ENCODE measurements at places on chromosomes 7 and 10. TPM values are rescaled to one million over a fixed set of nuclear protein-coding genes. Genes with fewer than 3 reads are reported as not detected.

GRCh38 chr7:108146070-108146842 lies 16.1 kb upstream of the LAMB4 start:
- DNase-seq: peak; percentile 35

DNA sequence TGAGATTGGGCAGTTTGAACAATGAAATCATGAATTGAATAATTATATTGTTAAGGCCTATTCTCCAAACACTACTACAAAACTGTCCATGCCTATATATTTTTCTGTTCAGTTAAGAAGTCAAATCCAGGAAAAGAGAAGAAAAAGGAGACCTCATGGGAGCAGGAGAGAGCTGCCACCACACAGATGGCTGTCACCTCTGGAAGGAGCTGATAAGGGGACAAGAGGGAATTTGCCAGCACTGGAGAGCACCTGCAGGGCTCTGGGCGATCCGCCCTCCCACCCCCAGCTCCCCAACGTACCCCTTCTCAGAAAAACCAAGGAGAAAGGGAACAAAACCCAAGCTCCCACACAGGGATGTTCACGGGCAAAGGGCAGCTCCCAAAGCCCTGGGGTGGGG lies 227.8 kb downstream of the TNS3 start:
- no peak for DNase-seq

DNA sequence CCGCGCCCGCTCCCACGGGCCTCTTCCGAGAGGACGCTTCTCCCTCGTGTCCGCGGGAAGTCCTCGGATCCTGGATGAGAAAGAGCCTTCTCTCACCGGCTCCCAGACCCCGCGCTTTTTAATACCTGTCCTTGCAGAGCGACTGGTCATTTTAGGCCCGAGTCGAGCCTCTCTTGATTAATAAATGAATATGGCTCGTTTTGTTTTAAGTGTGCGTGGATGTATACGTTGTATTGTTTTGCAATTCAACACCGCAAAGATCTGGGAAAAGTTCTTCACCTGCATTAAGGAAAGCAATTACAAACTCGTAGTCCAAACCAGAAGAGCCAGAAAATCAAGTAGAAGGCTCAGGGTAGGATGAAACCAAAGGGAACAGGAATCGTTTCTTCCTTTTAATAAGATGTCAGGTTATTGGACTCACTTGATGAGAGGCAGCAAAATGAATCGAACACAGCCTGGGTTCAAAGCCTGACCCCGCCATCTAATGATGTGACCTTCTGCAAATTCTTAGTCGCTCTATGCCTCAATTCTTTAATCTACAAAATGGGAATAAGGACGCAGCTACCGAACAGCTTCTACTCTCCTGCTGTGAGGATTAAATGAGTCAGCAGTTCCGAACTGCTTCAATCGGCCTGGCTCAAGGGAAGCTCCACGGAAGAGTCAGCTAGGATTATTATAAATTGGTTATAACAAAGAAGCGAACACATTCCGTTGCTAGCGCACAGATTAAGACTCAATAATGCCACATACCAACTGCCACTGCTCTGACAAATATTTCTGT lies 277.8 kb upstream of the NEBL start:
- no peak for DNase-seq

GRCh38 chr7:105450177-105450861 lies 61.6 kb upstream of the SRPK2 start:
- DNase-seq: no peak

DNA sequence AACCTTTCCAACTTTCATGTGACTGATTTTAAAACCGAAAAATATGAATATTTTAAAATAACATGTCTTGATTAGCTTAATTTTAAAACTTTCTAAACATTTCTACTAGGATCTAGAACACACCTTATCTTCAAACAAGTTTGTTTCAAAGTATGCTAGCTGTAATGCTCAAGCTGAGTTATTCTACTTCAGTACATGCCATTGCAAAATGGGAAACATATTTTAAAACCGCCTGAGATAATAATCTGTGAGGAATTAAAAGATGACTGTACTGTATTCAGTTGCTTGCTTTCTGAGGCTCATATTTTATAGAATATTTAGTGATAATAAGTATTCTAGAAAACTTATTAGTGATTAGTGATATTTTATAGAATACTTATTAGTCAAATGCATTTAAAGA lies 99.6 kb downstream of the LMBR1 start:
- DNase-seq: no peak

- no peak for DNase-seq
These were observed 88.2 kb downstream of the BBS9 start for GRCh38 chr7:33217595-33217994.

GRCh38 chr7:147308539-147308938 lies 1191.9 kb downstream of the CNTNAP2 start:
- no peak for DNase-seq

- DNase-seq: no peak
These were observed 85.7 kb downstream of the ANLN start for GRCh38 chr7:36475381-36475780.

- no peak for DNase-seq
These were observed 283.8 kb downstream of the CXCL12 start for GRCh38 chr10:44101082-44101481.

DNA sequence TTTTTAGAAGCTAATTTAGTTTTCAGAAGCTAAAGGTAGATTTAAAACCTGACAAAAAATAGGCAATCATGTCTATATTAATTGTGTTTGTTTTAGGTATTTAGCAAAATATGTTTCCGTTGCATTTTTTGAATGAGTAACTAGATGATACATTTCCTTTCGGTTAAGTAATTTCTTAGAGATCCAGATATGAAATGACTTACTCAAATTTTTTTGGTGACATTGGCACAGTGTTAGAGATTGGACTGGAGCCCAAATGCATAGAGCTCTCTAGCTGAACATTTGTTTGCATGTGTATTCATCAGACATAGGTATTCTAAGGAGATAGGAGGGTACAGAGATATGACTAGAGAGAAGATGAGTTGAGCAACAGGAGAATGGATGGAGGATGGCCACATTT lies 1.9 kb downstream of the BUB3 start:
- peak; percentile 8 for DNase-seq

DNA sequence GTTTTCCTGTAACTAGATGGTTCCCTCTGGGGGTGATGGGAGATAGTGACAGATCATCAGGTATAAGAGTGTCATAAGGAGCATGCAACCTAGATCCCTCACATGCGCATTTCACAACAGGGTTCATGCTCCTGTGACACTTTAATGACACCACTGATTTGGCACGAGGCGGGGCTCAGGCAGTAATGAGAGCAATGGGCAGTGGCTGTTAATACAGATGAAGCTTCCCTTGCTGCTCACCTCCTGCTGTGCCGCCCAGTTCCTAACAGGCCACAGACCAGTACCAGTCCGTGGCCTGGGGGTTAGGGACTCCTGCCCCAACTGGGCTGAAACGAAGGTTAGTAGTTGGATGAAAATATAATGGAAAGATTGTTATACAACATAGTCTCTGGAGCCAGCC lies 201.6 kb upstream of the LRRN3 start:
- DNase-seq: no peak

GRCh38 chr10:52650873-52651272 lies 121.7 kb downstream of the MBL2 start:
- no peak for DNase-seq

The ZRANB1 gene
- polyA plus RNA-seq: 9.3 TPM

The ADRB1 gene
- polyA plus RNA-seq: not detected

The SEMA3E gene
- polyA plus RNA-seq: not detected

The CAV1 gene
- polyA plus RNA-seq: 2,064 TPM

The AKR1B15 gene
- not detected for polyA plus RNA-seq

All from BJ (cell line).